NCI-H2029 treated with DMSO at 0.1 percent for 48 hours (cell line): ENCODE measurements at places on chromosomes 5 and 9.

- no peak for DNase-seq
Measured at GRCh38 chr5:59446356-59446755, 447.2 kb downstream of the PDE4D start.

DNA sequence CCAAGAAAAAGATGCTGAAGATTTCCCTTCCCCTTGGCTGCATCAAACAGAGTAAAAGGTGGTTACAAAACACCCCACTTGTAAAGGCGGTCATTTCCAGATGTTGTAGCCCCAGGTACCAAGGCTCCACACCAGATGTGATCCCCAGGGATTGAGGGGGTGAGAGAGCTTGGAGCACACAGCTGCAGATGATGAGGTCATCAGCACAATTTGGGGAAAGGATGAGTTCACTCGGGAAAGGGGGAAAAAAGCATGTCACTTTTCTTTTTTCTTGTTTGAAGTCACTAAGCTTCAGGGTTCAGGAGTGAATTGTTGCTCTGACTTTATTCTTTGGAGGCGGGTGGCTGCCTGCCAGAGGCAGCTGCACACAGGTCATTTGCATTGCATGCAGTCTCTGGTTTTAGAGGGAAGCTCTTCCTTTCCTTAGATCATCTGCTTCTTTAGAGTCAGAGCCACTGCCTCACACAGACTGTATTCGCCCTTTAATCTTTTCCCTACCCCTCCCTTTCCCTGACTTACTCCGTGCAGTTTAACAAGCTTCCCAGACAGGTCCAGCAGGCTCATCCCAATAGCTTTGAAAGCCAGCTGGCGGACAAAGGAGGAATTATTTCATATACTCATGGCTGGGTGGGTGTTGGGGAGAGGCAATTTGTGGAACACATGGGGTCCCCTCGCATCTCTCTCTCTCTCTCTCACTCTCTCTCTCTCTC is 409.3 kb upstream of the SLC24A2 start:
- no peak for DNase-seq

DNA sequence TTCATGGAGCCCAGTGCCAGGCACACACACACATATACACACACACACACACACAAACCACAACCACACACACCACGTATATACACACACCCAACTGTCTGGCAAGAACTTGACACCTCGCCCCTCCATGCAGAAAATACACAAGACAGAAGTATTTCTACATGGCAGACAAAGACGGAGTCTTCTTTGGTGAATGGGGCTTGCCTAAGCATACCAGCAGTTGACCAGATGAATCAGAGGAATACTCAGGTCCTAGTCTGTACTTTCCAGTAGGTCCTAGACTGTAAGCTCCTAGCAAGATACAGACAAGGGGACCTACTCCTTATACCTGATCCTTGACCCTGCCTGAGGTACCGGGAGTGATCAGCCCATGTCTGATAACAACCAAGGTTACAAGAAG is 60.1 kb downstream of the SIL1 start:
- DNase-seq: no peak

- no peak for DNase-seq
Measured at GRCh38 chr9:121055642-121056143, 5.6 kb upstream of the C5 start.

- DNase-seq: no peak
Measured at GRCh38 chr9:14213504-14213903, 100.4 kb downstream of the NFIB start.

DNA sequence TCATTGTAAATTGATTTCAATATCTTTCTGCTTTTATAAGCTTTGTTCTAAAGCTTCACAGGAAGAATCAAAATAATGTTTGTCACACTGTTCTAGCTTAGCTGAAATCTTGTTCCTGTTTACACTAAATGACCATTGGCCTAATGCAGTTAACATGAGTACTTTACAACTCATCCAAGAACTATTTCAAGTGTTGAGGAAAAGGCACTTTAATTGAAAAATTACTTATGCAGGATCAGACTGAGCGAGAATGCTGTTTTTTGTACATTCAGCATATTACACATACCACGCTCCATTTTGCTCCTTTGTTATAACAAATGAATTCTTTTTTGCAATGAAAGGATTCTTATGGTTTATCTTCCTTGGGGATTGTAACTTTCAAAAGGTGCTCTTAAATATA is 22.4 kb upstream of the SMIM15 start:
- no peak for DNase-seq
